ENCODE measurements at places on chromosomes 6 and 20.
A peak's percentile ranks its signal among the peaks of the same experiment; 100 is the strongest.

DNA sequence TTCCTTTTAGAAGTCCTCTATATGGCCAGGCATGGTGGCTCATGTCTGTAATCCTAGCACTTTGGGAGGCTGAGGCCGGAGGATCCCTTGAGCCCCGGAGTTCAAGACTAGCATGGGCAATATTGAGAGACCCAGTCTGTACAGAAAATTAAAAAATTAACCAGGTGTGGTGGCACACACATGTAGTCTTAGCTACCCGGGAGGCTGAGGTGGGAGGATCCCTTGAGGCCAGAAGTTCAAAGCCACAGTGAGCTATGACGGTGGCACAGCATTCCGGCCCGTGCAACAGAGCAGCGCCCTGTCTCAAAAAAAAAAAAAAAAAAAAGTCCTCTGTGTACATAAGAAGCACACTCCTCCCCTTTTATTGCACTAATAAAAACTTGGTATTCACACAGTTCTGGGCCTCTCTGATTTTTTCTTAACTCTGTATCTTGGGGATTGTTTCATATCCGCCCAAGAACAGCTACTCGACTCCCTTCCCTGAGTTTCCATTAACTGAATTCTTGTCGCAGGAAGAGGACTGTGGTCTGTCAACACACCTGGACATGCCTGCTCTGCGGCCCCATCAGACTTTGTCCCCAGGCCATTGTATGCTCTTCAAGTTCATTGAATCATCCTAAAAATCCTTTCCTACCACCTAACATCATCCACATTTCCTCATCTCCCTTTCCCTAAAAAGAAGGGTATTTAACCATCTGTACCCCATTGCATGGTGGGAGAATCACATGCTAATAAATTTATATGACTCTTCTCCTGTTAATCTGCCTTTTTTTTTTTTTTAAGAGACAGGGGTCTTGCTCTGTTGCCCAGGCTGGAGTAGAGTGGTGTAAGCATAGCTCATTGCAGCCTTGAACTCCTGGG is 25.9 kb upstream of the PPP1R3G start:
- DNase-seq, result no peak

GRCh38 chr6:166692723-166693302 is 65.8 kb upstream of the RPS6KA2 start:
- DNase-seq, result no peak

- no peak for DNase-seq
These were observed 10.5 kb upstream of the RAMACL start for GRCh38 chr6:166596776-166597507.

- peak; percentile 13 for DNase-seq
These were observed 93.7 kb downstream of the PROKR2 start for GRCh38 chr20:5222919-5223634.

DNA sequence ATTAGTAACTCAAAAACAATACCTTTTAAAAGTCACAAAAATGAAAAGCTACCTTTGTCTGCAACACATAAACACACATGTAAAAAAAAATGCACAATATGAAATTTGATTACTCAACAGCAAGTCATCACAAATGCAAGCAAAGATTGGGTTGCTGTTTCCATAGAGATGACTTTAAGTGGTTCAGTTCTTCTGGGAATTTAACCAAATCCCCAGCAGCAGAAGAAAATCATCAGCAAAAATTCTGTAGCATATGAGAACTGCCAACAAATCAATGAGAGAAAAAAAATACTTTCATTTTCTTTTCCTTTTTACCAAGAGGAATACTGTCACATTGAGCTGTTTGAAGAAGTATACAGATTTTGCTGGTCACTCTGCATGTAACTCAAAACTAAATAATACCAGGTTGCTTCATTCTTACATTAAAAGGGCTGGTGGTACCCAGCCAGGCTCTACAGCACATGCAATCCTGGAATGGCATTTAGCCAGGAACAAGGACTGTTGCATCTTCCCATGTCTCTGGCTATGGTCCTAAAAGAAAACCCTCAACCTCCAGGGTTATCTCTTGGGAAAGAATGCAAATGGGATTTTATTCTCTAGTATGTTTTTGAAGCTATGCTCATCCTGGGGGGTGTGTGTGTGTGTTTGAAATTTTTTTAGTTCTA is 158.3 kb downstream of the OPRM1 start:
- peak; percentile 14 for DNase-seq

GRCh38 chr6:128521282-128521632 is 858 bp upstream of the PTPRK start:
- DNase-seq, result no peak

GRCh38 chr20:26214991-26215390 is 518.3 kb upstream of the ZNF337 start:
- no peak for DNase-seq

DNA sequence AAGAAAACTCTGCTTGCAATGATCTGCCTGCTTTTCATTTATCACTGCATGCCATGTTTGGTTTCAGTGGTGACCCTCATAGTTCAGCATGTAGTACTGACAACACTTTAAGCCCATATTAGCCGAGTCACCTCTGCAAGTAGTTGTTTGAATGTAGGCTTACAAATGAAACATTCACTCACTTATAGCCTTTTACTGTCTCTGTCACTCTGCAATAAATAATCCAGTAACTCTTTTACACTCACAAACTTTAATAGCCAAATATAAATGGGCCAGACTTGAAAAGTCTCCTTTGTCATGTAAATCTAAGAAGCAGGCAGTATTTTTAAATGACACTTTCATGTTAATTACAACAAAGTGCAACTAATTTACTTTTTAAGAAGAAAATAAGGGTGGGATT is 1460.0 kb upstream of the ADGRB3 start:
- DNase-seq, result no peak

DNA sequence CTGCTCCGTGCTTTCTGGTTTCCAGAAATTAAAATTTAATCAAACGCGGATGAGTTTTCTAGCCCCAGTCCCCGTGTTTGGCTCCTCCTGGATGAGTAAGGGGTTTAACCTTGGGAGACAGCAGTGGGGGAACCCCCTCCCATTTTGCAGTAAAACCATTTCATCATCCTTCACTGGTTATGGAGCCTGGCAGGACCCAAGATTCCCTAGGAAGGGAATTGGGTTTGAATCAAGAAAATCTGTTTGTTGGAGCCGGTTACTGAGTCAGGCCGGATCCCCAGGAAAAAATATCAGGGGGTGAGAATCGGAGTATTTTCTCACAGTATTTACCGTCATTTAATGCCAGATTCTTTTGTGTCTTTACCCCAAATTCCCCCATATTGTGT is 754 bp downstream of the YWHAB start:
- DNase-seq, result no peak

DNA sequence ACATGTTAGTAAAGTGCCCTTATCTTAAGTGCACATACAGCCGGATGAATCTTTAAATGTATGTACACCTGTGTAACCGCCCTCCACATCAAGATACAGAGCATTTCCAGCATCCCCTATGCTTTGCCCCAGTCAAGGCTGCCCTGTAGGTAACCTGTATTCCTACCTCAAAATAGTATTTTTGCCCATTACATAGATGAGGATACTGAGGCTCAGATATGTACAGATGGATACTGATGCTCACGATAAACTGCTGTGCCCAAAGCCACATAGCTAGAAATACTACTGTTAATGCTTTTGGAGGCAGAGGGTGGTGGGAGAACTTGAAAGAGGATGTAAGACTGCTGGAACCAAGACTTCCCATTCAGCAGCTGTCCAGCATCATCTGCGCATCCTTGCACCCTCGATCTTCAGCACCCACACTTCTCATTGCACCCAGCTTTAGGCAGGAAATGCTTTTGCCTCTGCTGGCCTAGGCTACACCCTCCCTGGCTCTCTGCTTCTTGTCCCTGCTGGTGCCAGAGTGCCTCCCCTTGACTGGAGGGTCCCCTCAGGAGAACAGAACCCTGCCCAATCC is 27.0 kb upstream of the ZFAND3 start:
- DNase-seq, result no peak

GRCh38 chr20:48339190-48339985 is 488.4 kb downstream of the PREX1 start:
- no peak for DNase-seq

DNA sequence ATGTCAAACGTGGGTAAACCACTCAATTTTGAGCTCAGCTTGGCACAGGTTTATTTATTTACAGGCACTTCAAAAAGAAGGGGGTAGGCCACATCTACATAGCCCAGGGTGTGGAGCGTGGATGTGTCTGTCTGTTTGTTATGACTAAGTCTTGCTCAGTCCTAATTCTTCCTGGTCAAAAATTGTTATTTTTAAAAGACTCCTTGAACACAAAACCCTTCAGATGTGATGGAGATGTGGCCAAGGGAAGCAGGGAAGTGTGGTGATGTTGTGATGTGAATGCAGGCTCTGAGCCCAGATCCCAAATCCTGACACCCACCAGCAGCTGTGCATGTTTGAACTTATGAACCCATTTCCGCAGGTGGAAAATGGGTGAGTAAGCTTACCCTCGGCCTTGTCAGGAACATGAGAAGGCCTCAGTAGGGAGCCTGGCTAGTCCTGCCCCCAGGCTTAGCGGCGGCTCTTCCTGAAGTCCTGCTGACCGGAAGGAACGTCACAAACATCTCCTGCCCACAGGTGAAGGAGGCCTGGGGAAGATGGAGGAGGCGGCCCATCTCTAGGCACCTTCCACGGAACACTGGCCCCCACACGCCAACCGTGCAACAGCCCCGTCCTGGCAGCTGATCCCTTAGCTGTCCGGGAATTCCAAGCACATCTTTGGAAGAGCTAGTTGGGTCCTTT is 119.7 kb downstream of the MYLK4 start:
- no peak for DNase-seq

DNA sequence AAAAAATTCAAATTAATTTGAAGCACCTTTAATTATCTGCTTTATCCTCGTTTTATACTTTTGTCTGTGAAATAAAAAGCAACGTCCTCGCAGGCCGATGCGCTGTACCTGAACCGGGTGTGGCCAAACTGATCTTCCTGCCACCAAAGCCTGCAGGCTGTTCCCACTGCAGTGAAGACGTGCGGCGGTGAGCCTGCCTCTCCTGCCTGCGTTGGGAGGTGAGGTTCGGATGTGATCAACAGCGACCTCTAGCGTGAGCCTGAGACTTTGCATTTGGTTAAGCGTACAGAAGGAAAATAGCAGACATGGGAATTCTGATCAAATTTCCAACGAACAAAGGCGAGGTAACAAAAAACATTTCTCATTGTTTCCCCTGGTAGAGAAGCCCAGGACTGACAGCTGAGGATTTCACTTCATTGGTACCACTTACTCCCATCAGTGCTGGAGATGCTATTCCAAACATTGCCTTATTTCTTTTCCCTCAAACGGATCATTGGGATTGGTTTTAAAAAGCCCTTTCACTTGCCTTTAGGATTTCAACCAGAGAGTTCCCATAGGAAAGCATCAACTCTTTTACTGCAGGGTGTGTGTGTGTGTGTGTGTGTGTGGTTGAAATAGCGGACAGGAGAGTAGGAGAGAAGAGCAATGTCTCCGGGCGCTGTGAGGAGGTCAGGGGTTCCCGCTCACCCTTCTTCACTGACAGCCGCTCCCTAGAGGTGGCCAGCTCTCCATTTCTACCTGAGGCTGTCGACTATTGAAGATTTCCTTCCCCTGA is 56.6 kb upstream of the CCN6 start:
- DNase-seq, result no peak

GRCh38 chr6:159676890-159677505 is 16.0 kb downstream of the SOD2 start:
- no peak for DNase-seq

GRCh38 chr6:136037242-136037875 is 185.9 kb downstream of the PDE7B start:
- DNase-seq, result no peak

DNA sequence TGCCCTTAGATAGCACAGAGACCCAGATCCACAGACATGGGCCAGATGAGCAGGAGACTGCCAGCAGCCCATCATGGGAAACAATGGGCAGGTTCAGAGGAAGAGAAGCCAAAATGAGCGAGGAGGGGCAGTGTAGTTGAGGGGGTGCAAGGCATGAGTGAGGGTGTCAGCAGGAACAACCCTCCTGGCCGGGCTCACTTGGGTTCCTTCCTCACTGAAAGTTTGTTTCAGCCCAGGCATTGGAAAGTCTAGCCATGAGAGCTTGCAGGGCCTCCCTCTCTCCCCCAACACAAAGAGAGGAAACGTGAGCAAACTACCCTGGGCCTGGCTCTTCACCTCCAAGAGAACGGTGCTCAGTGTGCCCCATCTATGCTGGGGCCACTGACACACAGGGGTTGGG is 48.0 kb downstream of the CDH26 start:
- no peak for DNase-seq

DNA sequence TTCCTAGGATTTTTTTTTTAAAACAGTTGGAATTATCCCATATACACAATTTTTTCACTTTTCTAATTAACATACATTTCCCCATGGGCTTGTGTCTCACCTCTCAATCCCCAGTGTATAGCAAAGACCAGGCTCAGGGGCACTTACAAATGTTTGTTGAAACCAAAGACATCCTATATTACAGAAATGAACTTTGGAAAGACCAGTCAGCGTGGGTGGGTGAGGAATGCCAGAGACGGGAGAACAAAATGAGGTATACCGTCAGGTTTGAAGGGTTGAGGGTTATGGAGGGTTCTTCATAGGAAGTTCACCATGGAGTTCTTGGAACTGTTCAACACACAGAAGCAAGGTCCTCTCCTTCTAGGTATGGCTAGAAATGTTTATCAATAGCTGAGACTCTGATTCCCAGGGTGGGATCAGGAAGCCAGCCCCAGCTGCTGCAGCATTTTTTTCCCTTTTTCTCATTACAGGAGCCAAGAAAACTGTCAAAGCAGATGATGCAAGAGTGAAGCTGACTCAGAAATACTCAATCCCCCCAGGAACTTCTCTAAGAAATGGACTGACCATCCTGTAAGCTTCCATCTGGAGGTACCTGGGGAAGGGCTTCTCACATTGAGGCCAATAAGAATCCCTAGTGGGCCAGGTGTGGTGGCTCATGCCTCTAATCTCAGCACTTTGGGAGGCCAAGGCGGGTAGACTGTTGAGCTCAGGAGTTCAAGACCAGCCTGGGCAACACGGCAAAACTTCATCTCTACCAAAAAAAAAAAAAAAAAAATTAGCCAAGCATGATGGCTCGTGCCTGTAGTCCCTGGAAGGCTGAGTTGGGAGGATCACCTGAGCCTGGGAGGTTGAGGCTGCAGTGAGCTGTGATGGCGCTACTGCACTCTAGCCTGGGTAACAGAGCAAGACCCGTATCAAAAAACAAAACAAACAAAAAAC is 15.9 kb upstream of the TBC1D20 start:
- DNase-seq, result no peak

- no peak for DNase-seq
These were observed 898.8 kb downstream of the KIF16B start for GRCh38 chr20:15674253-15675060.

- DNase-seq, result no peak
These were observed 7.2 kb downstream of the AGPAT4 start for GRCh38 chr6:161266513-161267230.

DNA sequence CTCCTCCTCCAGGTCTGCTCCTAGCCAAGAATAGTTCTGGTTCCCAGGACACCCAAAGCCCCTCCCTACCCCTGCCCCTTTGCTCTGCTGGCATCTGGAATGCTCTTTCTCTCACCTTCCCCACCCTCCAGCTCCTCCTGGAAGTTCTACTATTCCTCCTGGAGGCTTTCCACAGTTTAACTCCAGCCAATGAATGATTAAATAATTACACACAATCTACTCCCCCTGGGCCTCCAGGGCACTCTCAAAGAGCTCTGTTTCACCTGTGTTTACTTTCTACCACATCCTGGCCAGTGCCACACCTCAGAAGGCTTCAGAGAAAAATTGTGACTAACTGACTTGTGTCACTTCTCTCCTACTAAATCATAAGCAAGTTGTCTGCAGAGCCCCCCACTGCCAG is 36.2 kb downstream of the GCM1 start:
- no peak for DNase-seq

Data from GM04503 (cell line).